ENCODE measurements at places on chromosomes 7 and 10.

GRCh38 chr10:86060386-86061277 lies 306.0 kb downstream of the GRID1 start:
- DNase-seq, result no peak

- no peak for DNase-seq
Observed at GRCh38 chr10:46226232-46226631, 60.6 kb upstream of the ANTXRL start.

- no peak for DNase-seq
Observed at GRCh38 chr10:131090761-131091661, 220.5 kb downstream of the TCERG1L start.

DNA sequence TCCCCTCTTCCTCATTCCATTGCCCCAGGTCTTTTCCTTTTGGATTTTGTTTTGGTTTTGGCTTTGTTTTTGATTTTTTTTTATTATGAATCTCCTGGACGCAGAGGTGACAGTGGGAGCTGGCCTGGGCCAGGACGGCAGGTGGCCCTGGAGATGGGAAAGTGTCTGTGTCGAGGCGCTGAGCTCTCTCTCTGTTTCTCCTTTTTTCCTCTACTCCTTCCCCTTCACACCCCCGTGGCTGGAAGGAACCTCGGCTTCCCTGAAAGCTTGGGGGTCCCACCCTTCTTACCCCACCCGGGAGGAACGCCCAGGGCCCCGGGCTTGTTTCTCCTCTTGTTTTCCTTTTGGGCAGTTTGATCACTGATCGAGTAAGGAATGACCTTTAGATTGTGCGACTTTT lies 13.2 kb downstream of the TRIM8 start:
- DNase-seq, result no peak

GRCh38 chr7:130943336-130943901 lies 209.4 kb upstream of the KLF14 start:
- no peak for DNase-seq

Data from HAP-1 (cell line).